SW480 (cell line): ENCODE measurements at places on chromosomes 12 and 14.

DNA sequence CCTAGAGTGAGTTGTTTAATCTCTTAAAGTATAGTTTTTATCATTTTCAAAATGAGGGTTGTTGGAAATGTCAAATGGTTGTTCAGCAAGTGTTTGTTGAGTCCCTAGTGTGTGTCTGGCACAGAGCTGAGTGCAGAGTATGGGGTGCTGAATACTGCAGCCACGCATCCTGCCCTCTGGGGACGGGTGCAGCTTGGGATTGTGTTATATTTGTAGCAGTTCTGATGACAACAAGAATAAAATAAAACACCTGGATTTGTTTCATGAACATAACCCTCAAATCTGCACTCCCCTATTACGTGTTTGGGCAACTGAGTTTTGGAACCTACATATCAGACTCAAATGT, 127.9 kb downstream of the CACNA1C start:
- no peak for DNase-seq

- DNase-seq = no peak
These were observed 373.5 kb downstream of the PAWR start for GRCh38 chr12:79317179-79317847.

DNA sequence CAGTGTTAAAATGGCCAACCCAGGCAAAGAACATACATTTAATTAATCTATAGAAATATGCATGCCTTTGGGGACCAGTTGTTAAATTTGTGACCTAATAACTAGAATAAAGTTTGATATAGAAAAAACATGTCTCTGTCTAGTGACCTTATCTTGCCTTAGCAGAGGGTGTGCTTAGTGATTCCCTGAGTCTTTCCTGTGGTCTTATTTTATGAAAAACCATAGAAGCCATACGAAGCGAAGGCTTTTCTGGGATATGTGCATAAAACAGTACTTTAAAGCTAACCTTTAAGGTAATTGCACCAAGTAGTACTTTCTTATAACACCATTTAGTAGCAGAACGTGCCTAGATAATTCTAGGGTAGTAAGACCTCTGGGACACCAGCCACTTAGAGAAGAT, 379.4 kb downstream of the ZFP36L1 start:
- DNase-seq = no peak

GRCh38 chr14:99231161-99231849, 40.7 kb downstream of the BCL11B start:
- no peak for DNase-seq

GRCh38 chr14:21988413-21988812, 314.8 kb upstream of the OR4E1 start:
- DNase-seq = no peak

DNA sequence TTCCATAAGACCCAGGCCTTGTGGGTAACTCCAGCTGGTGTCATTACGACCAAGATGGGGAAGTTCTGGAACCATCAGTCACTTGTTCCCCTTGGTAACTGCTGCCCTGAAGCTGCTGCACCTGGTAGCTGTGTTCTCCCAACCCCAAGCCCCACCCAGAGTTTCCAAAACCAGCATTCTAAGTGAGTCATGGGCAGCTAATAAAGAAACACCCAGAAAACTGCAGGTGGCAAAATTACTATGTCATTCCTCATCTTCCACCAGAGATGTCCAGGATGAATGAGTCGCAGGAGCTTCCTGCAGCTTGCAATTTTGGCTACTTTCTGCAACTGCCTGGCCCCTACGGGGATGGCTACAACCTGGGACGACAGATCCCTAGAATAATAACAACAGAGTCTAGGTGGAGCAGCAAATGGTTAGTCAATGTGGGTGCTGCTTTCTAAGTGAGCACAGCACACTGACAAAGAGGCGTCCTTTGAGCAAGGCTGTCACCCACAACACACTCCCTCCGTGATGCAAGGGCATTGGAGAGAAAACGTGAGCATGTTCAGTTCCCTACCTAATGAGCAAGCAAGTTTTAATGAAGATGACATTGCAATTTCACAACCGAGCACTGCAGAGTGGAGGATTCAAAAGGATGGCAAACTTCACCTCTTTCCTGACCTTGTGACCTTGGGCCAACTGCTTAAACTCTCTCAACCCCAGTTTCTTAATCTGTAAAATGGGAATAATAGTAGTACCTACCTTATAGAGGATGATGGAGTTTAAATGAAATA, 301.4 kb upstream of the NOS1 start:
- no peak for DNase-seq

DNA sequence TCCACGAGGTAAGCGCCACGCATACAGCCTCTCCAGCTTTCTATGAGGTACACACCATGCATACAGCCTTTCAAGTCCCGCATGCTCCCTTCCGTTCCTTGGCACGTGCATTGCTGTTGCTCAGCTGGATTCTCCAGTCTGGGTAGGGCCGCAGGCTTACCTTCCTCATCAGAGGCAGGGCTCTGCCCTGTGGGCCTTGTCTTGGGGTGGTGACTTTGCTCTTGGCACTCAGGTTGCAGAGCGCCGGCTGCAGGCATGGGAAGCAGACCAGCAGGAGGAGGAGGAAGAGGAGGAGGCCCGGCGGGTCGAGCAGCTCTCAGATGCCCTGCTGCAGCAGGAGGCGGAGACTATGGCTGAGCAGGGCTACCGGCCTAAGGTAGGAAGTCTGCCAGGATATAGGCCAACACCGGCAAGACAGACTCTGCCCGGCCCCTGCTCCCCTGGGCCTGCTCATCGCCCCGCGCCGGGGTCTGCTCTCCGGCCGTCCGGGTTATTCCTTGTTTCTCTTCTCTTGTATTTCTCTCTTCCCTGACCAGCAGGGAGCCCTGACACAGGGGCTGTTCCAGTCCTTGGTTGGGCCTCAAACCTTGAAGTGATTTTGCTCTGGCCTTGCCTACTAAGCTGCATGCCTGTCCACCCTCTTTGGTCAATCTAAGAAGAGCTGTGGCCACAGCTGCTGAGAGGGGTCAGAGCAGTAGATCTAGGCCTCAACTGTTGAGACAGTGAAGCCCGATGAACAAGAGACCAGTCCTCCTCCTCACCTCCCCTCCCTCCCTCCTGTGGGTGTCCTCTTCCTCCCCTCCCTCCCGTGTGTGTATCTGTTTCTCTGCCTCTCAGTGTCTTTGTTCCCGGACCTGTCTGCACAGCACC, 15.3 kb downstream of the TCHP start:
- no peak for DNase-seq

GRCh38 chr14:33477797-33478196, 473.1 kb downstream of the EGLN3 start:
- DNase-seq = no peak

DNA sequence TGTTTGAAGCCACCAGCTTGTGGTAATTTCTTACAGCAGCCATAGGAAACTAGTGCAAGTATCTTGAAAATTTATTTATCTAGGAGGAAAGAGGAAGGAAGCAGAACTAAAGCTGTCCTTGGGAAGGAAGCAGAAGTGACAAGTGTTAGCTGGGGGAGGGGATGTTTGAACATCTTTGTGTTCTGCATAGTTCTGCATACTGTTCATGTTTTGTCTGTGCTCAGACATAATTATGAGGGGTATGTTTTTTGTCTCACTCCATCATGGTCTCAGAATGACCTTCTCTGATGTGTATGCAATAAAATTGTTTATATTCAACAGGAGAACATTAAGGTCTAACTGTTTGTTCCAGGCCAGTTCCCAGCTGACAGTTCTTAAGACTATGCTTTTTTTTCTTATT, 606.5 kb downstream of the GALC start:
- no peak for DNase-seq

DNA sequence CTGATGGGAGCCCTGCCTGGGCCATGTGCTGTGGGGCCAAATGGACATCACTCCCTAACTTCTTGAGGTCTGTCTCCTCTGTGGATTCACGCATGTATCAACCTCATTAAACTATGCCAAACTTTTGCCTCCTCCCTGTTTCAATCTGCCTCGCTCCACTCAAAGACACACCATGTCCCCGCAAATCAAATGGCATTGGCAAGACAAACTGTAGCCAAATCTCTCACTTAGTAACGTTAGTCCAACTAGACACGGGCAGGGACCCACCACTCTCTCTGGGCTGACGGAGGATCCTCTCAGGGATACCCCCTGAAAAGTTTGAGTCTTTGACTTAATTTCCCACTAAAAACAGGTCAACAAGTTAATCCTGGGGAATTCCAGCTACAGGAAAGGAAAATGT, 8.0 kb downstream of the ZBTB39 start:
- no peak for DNase-seq

GRCh38 chr14:32666308-32666707, 272.4 kb upstream of the NPAS3 start:
- DNase-seq = no peak

DNA sequence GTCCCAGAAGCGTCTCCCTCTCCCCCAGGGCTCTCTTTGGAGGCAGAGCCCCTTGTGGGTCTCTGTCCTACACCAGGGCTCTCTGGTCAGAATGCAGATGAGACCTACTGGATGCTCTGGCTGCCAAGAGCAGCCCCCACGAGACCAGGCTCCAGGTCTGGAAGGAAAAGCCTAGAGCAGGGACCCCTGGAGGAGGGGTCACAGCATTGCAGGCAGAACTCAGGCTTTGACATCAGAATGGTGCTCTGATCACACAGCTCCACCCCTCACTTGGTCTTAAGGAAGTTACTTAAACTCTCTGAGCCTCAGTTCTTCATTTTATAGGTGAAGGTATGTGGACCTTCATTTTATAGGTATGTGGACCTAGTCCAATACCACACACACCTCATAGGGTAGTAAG, 83.1 kb downstream of the ARL6IP4 start:
- no peak for DNase-seq

- no peak for DNase-seq
These were observed 90.3 kb downstream of the CRADD start for GRCh38 chr12:93767524-93767863.

DNA sequence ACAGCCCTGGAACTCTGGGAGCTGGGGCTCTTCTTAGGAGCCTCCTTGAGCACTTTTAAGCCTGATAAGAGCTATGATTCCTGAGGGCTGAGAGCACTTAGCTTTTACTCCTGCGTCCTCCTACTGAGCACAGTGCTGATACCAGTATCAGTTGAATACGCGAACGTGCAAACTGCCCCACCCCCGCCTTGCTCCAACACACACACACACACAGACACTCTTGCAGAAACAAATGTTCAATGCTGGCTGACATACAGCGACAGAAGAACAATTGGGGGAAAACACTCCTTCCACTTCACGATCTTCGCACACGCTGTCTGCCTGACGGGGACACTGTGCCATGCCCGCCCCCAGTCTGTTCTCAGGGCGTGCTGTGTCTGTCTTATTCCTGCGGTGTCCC, 57.2 kb upstream of the DLK1 start:
- no peak for DNase-seq

DNA sequence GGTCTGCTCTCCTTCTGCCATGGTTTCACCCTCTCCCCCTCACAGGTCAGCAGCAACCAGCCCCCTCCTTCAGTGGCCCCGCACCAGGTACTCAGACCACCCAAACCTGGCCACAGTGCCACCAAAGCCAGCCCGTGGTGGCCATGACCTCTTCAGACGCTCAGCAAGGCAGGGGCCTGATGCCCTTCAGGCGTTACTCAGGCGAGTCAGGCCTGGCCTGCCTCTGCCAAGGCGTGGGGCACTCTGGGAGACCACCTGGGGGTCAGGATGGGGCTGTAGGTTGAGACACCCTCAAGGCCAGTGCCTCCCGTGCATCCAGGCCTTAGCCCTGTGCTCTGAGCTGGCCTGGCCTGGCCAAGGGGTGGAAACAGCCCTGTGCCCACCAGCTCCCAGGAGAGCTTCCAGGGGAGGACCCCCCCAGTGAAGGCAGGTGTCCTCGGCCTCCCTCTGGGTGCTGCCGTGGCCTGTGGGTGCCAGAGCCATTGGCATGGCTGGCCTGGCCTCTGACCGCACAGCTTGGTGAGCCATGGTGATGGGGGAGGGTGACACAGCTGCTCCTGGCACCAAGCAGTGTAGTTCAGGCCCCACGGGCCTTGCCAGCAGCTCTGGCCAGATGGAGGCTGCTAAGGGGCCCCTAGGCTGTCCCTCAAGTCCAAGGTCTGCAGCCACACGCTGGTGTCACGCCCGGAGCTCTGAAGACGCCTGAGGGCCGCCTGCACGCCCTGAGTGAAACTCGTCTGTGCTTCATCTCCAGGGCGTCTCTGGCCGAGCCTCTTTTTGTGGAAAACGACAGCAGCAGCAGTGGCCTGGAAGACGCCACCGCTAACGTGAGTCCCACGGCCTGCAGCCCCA, 15.1 kb downstream of the XRCC3 start:
- DNase-seq = no peak

GRCh38 chr12:124913474-124914391, 717 bp downstream of the UBC start:
- DNase-seq = peak; percentile 89

DNA sequence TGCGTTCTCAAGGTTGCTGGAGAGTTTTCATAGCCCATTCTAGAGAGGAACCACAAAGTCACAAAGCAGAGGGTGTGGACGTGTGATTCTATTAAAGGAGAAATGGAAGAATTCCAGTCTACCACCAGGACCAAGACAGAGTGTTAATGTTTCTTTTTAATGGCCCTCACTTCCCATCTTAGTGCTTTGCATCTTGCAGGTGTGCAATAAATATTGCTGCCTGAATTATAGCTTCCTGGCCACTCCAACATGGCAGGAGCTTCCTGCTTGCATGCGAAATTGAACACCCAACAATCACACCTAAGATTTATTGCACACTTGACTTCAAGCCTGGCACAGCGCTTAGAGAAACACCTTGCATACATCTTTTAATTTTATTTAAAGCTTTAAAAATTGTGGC, 22.4 kb upstream of the PPP1CC start:
- DNase-seq = no peak

DNA sequence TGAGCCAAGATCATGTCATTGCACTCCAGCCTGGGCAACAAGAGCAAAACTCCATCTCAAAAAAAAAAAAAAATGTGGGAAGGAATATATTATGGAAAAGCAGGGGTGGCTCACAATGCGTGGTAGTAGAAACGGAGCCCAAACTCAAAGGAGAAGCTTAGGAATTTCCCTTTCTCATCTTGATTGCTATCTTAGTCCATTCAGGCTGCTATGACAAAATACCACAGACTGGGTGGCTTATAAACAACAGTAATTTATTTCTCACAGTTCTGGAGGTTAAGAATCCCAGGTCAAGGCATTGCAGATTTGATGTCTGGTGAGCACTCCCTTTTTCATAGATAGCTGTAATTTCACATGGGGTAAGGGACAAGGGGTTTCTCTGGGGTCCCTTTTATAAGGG, 153.8 kb upstream of the KRR1 start:
- DNase-seq = no peak

GRCh38 chr14:105496831-105497591, 6.0 kb downstream of the TEDC1 start:
- no peak for DNase-seq

GRCh38 chr14:105554022-105554421, 27.6 kb downstream of the TMEM121 start:
- DNase-seq = no peak

- DNase-seq = no peak
These were observed 79.5 kb downstream of the PIK3C2G start for GRCh38 chr12:18340786-18341185.

DNA sequence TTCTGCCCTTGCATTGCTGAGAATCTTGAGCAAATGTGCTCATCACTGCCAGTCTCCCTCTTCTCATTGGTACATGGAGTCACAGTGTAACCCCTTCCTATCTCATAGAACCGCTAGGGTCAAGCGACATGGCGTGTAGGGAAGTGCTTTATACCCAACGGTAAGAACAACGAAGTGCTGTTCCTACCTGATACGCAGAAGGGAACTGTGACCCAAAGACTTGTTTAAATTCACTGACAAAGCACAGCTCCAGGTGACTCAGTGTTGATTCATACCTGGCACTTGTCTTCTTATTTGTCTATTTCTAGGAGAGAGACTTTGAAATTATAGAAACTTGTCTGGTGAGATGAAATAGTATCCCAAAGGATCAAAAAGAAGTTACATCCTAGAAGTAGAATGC, 53.7 kb downstream of the FBXL14 start:
- peak; percentile 55 for DNase-seq

- peak; percentile 67 for DNase-seq
These were observed 10.1 kb upstream of the GRIP1 start for GRCh38 chr12:66688846-66689439.
